Substantia nigra (tissue), 51 donors: ENCODE measurements at places on chromosomes 2 and 18.

- DNase-seq: no peak
These were observed 214.4 kb downstream of the FHOD3 start for GRCh38 chr18:36511791-36512352.

- no peak for DNase-seq
These were observed 1.0 kb downstream of the SPHKAP start for GRCh38 chr2:228180181-228181097.

DNA sequence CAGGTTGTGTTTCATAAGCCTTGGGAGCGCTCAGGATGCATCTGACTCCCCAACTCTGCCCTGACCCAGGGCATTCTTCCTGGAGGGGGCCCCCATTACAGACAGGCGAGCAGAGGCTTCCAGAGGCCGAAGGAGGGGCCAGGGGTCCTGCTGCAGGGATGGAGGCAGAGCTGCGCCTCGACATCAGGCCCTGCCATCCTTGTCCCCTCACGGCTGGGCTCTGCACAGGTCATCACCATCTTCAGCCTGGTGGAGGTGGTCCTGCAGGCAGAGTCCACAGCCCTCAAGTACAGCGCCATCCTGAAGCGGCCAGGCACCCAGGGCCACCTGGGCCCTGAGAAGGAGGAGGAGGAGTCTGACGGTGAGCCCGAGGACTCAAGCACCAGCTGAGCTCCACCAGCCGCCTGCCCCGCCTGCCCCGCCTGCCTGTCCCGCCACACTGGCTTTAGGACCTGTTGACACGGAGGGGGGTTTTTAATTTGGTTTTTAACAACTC lies 42.3 kb upstream of the ALPP start:
- DNase-seq: no peak

DNA sequence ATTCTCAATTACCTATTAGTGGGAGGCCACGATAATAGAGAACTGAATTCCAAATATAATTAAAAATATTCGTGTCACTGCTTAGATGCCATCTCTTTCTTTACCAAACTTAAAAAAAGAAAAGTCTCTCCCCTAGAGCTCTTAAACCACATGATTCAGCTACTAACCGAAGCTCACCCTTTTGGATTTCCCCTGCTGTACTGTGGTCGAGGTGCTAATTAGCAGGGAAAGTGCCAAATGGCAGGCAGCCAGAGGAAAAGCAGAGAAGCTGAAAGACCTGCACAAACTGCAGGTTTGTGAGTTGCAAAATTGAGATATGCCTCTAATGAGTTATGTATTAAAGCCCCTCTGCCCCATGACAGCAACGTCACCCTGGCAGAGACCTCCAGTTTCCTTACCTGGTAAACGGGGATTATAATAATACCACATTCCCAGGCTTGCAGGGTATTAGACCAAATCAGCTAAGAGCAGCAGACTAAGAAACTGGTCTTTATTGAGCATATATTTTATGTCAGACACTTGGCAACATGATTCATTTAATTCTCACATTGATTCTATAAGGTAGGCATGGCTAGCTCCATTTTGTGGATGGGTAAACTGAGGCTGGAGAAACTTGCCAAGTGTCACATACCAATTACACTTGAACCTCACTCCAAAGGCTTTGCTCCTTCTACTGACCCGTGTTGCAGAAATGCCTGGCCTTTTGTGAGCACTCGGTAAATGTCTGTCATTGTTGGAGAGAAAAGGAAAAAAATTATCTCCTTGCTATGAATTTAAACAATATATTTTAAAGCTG lies 259.7 kb downstream of the LPIN1 start:
- DNase-seq: no peak

- DNase-seq: no peak
These were observed 188.2 kb downstream of the PRKCE start for GRCh38 chr2:45839508-45840251.

DNA sequence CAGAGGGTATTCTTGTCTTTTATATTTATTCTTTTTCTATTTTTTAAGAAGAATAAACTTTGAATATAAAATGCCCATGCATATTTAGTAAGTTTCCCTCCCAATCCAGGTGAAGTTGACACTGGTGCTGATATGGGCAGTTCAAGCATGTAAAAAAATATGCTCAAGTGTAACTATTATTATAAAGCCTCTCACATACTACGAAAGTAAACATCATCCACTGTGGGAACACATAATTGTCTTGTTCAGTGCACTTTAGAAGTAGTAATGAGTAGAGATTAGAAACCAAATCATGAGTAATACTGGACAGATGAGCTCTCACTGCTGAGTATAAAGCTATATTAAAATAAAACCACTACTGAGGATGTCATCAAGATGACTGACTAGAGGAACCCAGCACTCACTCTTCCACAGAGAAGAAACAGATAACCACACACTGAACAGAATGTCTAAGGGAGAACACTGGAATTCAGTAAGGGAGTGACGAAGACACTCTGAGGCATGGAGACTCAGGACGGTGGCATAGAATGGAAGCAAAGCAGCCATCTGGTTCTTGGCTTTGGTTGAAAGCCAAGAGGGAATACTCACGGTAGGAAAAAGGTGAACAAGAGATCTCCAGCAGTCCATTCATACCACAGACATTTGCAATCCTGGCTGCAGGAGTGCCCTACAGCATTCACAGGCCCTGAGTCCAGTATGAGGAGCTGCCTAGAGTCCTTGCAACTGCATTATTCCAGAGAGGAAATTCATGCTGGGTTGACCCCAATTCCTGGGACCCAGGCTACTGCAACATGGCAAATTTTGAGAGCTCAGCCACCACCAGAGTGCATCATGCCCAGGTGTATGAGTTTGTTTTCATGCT lies 9.5 kb upstream of the FAM110C start:
- DNase-seq: no peak

GRCh38 chr2:1907849-1908533 lies 163.7 kb upstream of the PXDN start:
- no peak for DNase-seq
